Brain microvascular endothelial cell (primary cell): ENCODE measurements at places on chromosomes 5 and 9.

DNA sequence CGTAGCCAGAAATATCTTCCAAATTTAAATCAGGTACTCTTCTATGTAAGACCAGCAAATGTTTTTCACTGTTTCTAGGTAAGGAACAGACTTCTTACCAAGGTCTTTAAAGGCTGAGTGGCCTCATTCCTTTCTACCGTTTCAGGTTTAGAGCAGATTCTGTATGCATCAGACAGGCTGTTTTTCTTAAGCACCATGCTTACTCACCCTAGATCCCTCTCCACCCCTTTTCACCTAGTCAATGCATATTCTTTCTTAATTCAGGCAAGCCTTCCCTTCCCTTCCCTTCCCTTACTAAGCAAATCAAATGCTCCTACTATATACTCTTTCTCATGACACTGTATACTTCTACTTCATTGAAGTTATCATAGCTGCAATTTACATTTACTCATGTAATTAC lies 70.7 kb downstream of the RFX3 start:
- no peak for DNase-seq

DNA sequence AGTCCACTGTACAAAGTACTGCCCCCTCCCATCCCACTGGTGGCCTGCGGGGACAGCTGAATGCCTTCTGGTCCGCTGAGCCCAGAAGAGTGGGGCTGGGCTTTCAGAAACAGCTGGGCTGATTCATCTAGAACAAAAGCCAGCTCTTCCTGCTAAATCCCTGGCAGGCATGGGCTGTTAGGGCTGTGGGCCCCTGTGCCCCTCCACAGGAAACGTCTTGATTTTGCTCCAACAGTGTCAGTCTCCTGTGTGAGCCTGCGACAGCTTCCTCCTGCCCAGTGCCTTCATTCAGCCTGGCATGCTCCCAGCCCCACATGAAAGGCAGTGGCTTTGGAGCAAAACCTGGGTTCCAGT lies 6.9 kb upstream of the GSN start:
- no peak for DNase-seq

DNA sequence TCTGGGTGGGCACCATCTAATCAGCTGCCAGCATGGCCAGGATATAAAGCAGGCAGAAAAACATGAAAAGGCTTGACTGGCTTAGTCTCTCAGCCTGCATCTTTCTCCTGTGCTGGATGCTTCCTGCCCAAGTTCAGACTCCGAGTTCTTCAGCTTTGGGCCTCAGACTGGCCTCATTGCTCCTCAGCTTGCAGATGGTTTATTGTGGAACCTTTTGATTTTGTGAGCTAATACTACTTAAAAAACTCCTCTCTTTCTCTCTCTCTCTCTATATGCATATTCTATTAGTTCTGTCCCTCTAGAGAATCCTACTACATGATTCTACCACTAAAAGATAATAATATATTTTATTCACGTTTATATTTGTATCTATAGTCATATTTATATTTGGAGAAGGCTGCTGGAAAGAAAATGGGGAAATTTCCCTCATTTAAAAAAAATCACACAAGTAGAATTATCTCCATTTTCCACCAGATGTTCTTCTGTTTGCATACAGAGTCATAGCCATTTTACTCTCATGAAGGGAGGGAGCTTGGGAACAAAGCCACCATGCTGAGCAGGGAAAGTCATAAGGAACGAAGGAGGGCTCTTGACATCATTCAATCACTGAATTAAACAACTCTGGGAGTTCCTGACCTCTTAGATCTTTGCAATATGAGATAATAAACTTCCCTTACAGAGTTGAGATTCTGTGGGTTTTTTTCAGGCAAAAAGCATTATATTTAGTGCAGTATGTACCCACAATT lies 1137.4 kb upstream of the CDH18 start:
- no peak for DNase-seq

- DNase-seq = no peak
Observed at GRCh38 chr5:160685695-160686094, 166.3 kb downstream of the ATP10B start.

DNA sequence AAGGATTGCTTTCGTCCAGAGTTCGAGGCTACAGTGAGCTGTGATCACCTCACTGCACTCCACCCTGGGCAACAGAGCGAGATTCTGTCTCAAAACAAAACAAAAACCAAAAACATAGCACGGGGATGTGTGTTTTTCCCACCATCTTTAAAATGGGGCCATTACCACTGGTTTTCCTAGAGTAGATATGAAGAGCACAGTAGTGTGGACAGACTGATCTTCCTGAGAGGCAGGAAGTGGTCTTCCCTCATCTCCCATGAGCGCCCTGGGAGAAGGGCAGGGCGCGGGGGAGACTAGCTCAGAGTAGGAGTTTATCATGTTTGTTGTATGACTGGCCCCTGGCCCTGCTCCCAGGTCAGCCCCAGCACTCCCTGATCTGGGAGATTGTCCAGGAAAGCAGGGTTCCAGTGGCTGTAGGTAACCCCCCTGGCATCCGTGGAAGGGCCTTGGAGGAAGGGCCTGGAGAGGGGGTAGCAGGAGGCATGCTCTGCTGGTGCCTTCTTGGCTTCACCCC lies 2.3 kb downstream of the SUSD3 start:
- no peak for DNase-seq

- no peak for DNase-seq
Observed at GRCh38 chr5:170584003-170584402, 80.2 kb downstream of the KCNIP1 start.

DNA sequence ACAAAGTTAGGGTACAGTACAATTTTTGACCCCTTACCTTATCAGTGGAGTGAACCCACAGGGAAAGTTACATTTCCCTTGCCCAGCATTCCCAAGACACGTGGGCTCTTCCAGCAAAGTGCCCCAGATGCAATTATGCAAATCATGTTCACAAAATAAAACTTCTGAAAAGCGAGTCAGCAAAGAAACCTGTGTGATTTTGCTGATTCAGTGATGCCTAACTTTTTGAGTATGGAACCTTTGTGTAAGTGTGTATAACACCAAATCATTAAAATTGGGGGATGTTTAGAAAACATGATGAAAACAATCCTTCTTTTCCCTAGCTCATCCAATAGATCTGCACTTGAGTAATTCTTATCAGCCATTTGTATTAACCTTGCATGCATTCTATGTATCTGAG lies 52.6 kb downstream of the SH3RF2 start:
- DNase-seq = no peak

- DNase-seq = no peak
Observed at GRCh38 chr5:58795327-58795726, 212.5 kb downstream of the RAB3C start.

DNA sequence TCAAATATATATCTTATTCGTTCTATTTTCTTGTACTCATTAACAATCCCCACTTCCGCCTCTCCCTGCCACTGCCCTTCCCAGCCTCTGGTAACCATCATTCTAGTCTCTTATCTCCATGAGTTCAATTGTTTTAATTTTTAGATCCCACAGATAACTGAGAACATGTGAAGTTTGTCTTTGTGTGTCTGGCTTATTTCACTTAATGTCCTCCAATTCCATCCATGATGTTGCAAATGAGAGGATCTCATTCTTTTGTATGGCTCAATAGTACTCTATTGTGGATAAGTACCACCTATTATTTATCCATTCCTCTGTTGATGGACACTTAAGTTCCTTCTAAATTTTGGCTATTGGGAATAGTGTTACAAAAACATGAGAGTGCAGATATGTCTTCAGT lies 17.2 kb upstream of the CMYA5 start:
- no peak for DNase-seq

- DNase-seq = no peak
Observed at GRCh38 chr5:142012186-142012785, 541 bp downstream of the GNPDA1 start.

GRCh38 chr9:76662476-76663281 lies 101.6 kb upstream of the PCA3 start:
- DNase-seq = no peak

DNA sequence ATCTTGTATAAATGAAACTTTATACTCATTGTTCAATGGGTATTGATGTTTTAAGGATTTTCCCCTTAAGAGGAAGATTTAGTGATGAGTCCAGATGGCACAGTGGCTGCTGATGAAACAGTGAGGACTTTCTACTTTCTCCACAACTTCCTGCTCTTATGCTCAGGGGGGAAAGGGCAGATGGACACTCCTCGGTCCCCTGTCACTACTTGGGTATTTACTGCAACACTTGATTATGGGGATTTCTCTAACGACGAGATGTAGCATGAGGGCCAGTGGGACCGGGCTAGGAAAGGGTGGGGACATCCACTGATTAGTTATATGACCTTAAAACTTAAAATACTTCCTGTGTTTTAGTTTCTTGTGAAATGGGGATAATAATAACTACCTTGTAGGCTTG lies 146.1 kb upstream of the HMHB1 start:
- DNase-seq = no peak

GRCh38 chr5:53262348-53262970 lies 152.9 kb upstream of the MOCS2 start:
- DNase-seq = peak; percentile 63

DNA sequence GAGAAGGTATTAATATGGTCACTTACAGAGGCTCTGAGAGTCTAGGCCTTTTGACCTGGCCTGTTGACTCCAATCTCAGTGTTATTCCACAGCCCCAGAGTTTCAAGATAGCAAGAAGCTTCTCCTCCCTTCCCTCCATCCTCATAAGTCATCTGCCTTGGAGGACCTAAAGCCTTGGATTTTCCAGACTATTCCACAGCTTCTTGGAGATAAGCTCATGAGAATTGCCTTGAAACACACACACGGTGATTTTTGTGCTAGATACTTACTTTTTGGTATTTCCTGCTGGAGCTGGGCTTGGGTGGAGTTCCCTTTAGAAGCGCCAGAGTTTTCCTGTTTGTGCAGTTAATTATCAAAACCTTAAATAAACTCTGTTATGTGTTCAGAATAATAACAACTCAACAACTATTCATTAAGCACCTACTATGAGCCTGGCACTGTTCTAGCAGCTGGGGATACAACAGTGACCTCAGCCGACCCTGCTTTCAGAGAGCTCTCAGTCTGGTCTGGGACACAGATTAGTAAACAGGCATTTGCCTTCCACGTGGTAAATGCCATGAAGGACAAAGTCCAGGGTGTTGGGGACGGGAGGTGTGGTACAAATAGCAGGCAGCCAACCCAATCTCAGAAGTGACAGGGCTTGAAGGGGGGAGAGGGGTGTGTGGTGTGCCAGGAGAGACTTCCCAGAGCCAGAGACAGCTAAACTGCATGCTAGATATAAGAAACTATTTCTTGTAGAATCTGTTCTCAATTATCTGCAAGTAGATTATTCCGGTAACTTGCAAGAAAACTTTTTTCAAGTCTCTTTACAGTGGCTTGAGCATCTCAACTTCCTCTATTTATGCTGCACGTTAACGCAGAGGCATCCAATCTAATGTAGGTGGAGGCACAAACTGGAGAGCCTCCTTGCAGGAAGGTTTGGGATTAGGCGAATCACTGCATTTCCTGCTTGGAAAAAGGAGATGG lies 55.9 kb upstream of the KLF9 start:
- DNase-seq = no peak

- DNase-seq = no peak
Observed at GRCh38 chr5:79508354-79508753, 5.6 kb downstream of the HOMER1 start.

DNA sequence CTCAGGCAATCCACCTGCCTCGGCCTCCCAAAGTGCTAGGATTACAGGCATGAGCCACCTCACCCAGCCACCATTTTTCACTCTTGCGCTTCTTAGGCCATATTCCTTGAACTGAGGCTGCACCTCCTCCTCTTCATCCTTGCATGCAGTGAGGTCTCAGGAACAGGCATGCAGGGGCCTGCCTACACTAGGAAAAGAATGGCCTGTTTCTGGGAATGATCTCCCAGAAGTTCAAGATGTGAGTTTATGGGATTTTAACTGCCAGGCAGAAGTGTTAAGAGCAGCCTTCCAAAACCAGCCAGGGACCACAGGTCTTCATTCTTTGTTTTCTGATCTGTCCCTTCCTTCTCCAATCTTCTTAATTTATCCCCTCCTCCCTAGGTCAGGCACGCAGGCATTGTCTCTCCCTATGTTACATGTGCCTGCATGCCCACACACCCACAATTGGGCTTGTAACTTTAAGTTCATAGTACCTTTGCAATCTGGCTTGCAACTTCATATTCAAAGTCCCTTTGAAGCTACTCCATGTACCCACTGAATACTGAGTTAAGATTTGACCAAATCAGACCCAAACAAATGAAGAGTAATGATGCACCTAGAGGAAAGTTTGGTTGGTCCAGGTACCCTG lies 10.5 kb upstream of the HSPA4 start:
- no peak for DNase-seq

DNA sequence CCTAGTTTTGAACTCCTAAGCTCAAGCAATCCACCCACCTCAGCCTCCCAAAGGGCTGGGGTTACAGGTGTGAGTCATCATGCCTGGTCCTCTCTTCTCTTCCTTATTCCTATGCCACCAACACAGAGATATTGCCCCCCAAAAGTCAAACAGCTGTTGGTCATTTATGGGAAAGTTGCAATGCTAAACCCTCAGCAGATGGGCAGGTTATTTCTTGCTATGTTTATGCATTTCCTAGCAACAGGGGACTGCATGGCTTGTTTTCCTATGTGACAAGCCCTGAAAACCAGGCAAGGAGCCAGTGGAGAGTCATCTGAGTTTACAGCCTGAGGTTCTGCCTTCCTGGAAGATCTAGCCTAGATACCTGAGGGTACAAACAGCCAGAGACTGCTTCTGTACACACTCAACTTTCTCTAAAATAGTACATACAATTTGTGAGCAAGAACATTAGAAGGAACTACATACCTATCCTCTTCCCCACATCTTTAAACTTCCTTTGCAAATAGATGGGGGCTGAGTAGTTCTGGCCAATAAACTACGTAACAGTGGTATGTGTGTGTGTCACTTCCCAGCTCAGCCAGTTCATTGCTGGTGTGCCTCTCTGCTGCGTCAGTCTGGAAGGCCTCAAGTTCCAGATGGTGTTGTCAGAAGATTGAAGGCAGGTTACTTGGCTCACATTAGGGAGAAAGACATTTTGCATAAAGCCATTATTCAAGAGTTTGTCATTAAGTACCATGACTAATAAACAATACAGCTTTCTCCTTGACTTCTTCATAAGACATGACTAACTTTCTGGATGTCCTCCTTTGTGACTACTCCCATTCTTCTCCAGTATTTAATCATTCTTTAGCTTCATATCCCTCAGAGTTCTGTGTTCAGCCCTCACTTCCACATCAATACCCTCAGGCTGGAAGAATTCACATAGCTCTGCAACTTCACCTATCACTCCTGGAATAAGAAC lies 65.3 kb downstream of the CSNK1A1 start:
- DNase-seq = peak; percentile 98

DNA sequence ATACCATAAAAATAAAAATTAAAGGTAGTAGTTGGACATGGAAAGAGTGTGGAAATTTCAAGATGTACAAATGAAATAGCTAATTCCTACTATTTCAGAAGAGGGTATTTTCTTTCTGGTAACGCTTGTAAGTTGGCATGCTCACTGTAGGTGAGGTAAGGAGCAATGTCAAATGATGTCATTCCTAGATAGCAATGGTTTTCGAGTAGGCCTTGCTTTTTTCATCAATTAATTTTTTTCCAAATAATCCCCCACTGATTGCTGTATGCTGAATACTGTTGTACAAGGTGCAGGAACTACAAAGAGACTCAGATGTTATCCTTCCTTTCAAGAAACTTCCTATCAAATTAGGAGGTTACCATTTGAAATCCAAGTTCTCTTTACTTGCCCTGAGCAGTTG lies 928 bp upstream of the SELENOP start:
- DNase-seq = no peak
